ENCODE measurements at places on chromosomes 1 and 21.

- peak; percentile 53 for DNase-seq
These were observed 5.0 kb downstream of the TMEM125 start for GRCh38 chr1:43274804-43275180.

DNA sequence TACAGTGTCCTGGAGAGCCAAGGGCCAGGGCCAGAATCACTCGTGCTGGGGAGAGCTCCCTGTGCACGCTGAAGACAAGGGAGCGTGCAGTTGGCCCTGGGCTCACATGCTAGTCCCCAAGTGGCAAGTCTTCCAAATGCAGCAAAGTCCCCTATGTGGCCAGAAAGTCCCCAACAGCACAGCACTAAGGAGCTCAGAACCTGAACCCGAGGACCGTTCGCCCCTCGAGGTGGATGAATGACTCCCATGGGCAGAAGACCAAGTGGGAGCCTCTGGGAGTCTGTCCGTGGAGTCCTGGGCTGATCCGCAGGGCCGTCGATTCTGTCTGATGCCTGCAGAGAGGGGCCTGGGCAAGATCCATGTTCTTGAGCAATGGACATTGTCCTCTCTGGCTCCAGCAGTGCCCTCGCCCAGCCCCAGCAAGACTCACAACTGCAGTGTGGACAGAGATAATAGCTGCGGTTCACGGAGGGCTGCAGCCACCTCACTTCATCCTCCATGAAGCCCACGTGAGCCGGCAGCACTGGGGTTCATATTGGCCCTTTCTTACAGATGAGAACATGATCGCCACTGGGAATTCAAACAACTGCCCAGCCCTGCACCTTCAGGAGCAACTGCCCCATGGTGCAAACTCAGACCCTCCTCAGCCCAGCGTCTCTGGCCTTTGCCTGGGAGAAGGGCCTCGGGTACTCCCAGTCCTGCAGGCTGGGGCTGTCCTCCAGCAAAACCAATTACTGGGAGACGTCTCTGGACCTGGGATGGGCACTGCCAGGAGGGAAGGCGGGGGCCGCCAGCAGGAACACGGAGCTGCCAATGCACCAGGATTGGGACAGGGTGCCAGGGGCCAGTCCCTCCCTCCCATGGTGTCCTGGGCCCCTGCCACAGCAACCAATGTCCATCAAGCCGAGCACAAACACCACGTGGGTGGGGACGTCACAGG, 243.7 kb downstream of the NPHP4 start:
- DNase-seq = no peak

GRCh38 chr1:30444401-30444800, 279.0 kb downstream of the MATN1 start:
- no peak for DNase-seq

GRCh38 chr1:179263121-179263520, 30.5 kb upstream of the SOAT1 start:
- no peak for DNase-seq

DNA sequence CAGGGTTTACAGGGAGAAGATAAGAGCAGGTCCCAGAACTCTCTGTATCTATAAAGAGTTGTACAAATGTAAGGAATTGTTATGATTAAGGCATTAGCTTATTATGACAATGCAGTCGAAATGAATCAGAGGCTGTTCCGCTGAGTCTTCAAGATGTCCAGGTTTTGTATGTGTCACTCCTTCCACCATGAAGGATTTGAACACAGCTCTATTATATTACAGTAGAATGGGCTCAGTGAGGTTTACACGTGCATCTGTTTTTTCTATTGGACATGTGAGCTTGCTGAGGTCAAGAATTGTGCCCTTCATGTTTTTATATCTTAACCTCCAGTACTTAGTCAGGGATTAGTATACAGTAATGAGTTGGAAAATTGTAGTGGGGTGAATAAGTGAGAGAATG, 86.3 kb downstream of the MPZL1 start:
- no peak for DNase-seq

- no peak for DNase-seq
These were observed 60.8 kb upstream of the IVNS1ABP start for GRCh38 chr1:185377831-185378230.

- DNase-seq = no peak
These were observed 76.4 kb downstream of the SPATA46 start for GRCh38 chr1:162300057-162300917.

GRCh38 chr1:112505400-112505785, 3.4 kb upstream of the WNT2B start:
- DNase-seq = no peak

DNA sequence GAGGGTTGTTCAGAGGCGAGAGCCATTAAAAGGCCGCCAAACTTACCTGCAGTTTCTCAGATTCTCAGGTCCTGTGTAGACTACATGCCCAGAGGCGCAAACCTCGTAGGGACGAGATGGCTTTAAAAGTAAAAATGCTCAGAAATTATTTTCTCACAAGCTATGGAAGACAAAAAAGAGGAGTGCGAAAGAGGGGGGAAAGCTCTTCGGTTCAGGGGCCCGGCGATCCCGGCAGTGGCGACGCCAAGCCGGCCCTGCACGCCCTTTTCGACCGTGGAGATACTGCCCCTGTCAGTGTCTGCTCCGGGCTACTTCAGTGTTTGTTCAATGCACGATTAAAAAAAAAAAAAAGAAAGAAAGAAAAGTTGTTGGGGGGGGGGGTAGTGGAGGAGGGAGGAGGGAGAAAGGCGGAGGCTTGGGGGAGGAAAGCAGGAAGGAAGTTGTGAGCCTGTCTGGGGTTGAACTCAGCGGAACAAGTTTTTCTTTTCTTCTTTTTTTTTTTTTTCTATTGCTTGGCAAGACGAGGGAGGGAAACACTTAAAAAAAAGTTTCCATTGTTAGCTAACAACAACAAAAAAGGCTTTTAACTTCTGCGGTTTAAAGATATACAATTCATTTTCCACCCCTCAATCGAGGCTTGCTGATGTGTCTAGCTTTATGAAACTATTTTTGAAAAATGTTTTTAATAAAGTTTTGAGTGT, at the start of gene ITPKB:
TSS of gene ITPKB (minus strand) at position 288 of the 701 bp plus-strand sequence. CDS start 1,824 bp downstream, outside the sequence.
- peak; percentile 93 for DNase-seq

DNA sequence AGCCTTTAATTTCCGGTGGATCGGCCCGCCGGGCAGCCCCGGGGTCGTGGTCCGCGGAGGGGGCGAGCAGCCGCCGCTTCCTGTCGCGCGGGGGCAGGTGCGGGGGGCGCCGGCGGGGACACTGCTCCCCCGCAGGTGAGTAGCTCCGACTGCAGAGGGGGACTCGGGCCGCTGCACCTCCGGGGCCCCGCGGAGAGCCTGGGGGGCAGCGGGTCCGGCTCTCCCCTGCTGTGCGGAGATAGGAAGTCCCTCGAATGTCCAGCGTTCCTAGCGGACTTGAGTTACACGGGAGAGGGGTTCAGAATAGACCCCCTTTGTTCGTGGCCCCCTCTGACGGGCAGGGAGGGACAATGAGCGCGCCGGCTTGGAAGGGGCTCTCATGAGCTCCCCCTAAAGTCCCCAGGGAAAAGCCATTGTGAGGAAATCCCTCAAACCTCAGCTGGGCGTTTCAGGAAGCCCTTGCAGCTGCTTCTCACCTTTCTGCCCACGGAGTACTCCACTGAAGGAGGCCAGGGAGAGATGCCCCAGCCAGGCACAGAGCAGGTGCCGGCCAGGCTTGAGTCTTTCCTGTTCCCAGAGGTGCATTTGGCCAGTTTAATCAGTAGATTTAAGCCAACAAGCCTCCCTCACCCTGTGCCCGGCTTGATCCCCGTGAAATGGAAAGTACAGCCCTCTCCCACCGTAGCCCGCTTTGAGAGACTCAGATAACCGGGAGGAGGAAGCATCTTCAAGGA, 925 bp downstream of the PDE9A start:
- DNase-seq = no peak

DNA sequence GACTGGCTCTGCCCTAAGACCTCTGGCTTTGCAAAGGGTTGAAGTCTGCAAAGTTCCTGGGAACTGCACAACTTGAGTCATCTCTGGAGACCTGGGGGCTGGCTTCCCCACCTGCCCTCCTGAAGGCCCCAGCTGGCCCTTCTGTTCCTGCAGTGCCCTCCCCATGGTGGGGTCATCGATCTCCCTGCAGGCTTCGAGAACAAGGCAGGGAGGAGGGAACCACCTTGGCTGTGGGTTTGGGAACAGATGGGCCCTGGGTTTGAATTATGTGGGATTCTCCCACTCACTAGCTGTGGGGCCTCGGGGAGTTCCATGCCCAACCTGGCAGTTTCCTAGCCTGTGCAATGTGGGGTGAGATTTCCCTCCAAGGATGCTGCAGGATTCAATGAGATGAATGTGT, 310.2 kb downstream of the PTPRU start:
- peak; percentile 75 for DNase-seq

DNA sequence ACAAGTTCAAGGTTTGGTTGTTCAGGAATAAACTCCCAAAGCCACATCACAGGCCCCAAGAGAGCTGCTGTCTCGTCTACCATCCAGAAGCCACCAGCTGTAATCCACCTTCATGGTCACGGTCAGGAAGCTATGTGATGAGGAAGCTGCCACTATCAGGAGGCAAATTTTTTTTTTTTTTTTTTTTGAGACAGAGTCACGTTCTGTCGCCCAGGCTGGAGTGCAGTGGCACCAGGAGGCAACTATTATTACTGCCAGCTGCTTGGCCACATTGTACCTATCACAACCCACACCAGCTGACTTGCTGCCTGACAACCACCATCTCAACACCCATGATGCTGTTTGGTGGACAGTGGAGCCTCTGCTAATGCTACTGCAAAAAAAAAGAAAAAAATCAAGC, 124.1 kb downstream of the OMA1 start:
- DNase-seq = no peak

GRCh38 chr1:199089393-199090122, 450.7 kb downstream of the PTPRC start:
- DNase-seq = no peak

- no peak for DNase-seq
These were observed 89.3 kb upstream of the EDEM3 start for GRCh38 chr1:184843732-184844495.

DNA sequence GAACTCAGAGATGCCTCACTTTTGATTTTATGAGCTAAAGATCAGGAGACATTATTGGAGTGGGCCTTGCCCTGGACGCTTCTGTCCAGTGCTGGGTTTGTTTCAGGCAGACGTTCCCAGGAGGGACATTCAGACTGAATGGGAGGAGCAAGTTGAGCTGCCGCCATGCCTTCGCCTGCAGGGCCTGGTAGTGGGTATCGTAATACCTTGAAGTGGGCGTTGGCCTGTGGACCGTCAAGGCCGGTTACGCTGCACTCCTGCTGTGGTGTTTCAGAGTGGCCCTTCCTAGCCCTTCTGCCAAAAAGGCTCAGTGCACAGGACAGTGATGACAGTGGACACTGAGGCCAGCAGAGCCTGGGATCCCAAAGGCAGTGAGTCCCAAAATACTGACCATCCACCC, 1.6 kb downstream of the FAM3B start:
- no peak for DNase-seq

- no peak for DNase-seq
These were observed 17.5 kb downstream of the GTF2B start for GRCh38 chr1:88873737-88874349.

GRCh38 chr1:85975912-85976371, 180.6 kb downstream of the COL24A1 start:
- DNase-seq = no peak

GRCh38 chr1:234018816-234019215, 114.3 kb downstream of the SLC35F3 start:
- DNase-seq = no peak

DNA sequence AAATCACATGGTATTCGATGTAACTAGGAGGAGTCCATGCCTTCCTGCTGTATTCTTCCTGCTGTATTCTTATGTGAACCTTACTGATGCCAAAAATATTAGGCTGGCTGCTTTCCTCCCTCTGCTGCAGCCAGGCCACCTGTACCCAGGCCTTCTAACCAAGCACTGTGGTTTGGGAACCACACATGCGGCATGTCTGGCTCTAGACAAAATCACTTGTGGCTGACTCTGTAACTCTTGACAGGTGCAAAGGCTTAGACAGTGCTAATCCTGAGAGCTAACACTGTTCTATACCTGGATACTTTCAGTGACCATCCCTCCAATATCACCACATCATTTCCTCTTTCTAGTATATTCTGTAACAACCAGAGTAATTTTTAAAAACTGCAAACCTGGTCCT, 67.7 kb downstream of the PCP4 start:
- DNase-seq = no peak

DNA sequence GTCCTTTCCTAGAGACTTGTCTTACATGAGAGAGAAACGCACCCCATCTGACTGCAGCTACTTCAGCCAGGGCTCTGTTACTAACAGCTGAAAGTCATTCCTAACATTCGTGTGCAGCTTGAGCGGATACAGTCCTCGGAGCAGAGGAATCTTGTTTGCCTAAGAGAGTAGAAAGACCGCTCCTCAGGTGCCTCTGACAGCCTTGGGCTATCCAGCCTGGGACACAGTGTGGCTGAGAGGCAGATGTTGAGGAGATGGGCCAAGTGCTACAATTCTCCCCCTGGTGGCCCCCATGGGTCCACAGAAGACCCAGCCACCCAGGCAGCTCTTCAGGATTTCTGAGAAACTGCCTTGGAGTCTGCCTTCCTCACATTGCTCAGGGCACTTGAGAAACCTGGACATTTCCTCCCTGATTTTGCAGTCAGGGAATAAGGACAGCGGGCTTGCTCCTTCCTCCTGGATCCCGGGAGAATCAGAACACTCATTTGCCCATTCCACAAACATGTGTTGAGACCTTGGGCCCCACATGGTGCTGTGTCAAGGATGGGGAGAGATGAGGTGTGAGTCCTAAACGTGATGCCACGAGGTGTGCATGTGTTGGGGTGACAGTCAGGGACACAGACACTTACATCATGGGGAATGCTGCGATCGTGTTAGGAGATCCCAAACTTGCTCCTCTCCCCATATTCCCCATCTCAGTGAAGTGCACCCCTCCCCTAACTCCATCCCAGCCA, 13.1 kb downstream of the TRIM62 start:
- DNase-seq = no peak

- no peak for DNase-seq
These were observed 64.9 kb downstream of the TAS1R2 start for GRCh38 chr1:18794561-18794960.

Measured in lower leg skin (tissue), 4 donors.